ENCODE measurements at places on chromosomes 5 and 9.
A peak's percentile ranks its signal among the peaks of the same experiment; 100 is the strongest.

GRCh38 chr5:60287174-60287771 is 393.7 kb upstream of the PDE4D start:
- no peak for DNase-seq

GRCh38 chr5:174293006-174293405 is 247.5 kb downstream of the NSG2 start:
- no peak for DNase-seq

DNA sequence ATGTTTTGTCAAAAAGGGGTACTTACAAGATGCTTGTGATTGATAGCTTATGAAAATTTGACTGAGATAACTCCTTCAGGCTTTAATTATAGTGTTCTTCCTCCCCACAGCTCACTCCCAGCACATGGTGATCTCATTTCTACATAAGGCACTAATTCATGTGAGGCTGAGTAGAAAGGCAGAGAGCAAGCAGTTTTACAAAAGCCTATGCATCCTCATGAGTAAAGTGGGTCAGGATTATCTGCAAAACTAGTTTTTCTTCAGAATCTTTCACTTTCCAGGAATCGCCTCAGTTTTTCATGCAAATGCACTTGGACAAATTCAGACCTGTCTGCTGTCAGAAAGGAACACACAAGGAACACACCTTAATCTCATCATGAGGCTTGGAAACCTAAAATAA is 92.1 kb upstream of the FBN2 start:
- no peak for DNase-seq

GRCh38 chr5:81192373-81192750 is 40.8 kb upstream of the CKMT2 start:
- DNase-seq = no peak

GRCh38 chr5:88824892-88825583 is 57.9 kb downstream of the MEF2C start:
- DNase-seq = no peak

DNA sequence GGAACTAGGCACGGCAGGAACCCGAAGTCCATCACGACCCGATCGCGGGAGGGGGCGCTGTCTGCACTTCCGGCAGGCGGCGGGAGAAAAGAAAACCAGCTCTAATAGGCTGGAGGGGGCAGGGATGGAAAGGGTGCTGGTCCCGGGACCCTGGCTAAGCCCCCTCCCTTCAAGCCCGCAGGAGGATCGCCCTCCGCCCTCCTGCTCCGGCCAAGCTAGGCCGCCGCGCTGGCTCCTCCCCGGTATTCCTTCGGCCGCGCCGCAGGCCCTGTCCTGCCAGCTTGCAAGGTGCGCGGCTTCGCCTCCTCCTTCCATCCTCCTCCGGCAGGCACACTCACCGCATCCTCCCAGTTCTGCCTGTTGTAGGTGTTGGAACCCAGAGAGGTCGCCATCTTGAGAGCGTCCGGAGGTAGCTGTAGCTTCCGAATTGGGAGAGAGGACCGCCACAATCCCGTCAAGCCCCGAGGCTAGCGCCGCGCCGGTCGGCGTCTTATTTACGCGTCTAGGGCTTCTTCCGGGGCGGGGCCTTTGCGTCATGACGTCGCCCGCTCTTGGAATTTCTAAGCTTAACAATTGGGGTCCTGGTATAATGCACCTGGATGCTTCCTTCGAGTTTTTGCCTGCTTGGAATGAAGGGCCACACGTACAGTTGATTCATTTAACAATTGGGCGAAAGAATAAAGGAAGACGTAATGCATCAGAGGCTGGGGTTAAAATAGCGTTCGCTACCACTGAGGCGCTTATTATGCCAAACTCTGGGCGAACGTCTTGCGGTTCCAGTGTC is at the start of gene RBM22:
Gene RBM22, minus strand, starts transcription at position 469 of the 784 bp plus-strand sequence. Its CDS starts 77 bp downstream, at position 392.
- DNase-seq = peak; percentile 74

DNA sequence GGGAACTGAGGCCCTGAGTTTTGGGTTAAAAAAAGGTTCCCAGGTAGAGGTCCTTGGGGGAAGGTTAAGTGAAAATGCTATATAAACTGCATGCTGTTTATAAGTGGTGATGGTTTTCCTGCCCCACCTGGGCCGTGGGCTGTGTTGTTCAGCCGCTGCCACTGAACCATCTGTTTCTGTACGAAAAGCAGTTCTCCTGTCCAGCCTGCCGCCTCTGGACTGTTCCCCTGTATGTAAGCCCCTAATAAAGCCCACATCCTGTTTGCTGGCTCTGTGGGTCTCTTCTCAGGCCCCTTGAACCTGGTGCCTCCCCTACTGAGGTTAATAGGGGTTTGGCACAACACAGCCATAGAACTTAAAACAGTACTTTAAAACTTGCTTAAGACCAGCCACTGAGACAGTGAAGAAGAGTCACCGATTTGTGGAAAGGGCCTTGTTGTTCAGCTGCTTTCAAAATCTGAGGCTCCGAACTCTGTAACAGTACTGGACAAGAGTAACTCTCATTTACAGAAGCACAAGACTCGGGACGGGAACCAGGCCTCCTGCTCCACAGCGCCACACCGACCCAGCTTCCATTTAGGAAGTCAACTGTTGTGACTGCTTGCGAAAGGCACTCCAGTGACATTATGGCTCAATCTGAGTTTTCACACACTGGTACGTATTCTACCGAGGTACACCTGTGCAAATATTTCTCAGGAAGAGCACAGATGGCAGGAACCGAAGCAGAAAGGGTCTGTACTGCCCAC is 192.5 kb downstream of the CDK5RAP2 start:
- DNase-seq = no peak

DNA sequence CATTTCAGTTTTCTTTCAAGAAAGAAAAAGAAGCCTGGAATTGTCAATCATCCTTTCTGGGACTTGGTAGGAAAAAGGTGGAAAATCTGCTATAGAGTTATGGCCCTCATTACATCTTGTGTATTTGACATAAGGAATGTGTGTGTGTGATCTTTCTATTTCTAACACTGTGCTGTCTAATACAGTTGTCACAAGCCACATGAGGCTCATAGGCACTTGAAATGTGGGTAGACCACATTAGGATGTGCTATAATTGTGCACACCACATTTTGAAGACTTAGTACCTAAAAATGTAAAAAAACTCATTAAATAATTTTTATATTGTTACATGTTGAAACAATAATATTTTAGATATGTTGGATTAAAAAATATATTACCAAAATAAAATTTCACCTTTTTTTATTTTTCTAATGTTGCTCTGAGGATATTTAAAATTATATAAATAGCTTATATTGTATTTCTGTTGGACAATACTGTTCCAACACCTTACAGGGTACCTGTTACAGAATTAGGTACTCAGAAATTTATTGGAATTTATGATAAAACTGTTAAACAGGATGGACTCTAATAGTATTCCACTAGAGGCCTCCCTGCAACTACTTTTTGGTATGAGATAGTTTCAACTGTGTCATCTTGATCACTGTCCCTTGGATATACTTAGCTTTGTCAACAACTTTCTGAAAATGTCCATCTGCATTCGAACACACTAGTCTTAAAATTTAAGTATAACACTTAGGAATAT is 18.4 kb downstream of the MSANTD3 start:
- DNase-seq = no peak

DNA sequence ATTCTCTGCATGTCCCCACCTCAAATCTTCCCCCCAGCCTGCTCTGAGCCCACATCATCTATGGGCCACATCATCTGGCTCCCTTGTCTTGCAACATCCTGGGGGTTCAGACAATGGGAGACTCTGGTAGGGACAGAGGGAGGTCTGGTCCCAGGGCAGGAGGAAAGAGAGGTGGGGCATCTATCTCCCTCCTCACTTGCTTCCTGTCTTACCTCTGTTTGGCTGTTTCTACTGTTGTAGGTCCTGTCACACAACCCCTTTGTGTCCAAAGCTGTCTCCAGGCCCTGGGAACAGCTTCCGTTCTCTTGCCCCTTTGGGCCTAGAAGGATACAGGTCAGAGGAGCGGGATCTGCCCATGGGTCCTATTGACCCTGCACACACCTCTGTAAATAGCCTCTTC is 227.2 kb downstream of the NSG2 start:
- no peak for DNase-seq

GRCh38 chr5:143033535-143034250 is 263.5 kb downstream of the ARHGAP26 start:
- no peak for DNase-seq
